ENCODE measurements at places on chromosomes 7 and 10.

DNA sequence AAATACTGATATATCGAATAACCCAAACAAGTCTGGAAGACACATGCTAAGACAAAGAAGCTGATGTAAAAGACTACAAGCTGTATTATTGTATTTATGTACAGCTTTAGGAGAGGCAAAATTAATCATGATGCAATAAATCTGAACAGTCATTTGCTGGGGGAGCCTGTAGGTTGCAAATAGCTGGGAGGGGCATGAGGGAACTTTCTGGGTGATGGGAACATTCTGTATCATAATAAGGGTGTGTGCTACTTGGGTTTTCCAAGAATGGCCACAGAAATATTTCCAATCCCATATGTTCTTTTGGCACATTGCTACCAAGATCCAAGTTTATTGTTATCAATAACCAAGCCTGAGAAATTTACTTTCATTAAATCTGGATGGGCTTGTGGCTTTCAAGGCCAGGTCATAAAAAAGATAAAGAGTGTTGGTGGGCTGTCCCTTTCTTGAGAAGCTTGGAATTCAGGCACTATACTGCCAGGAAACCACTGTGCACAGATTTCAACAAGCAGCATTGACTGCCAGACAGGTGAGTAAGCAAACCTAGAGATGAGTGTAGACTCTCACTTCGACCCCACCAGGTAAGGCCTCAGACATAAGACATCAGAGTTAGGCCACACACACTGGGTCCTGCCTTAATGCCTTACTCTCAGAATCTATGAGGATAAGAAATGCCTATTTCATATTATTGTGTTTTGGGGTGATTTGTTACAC is 629.7 kb upstream of the FZD8 start:
- DNase-seq: no peak

- DNase-seq: no peak
Observed at GRCh38 chr7:99607548-99607947, 9.2 kb upstream of the ZSCAN25 start.

GRCh38 chr7:130844811-130845580 is 111.0 kb upstream of the KLF14 start:
- no peak for DNase-seq

GRCh38 chr10:61621605-61622051 is 41.1 kb upstream of the CABCOCO1 start:
- no peak for DNase-seq

DNA sequence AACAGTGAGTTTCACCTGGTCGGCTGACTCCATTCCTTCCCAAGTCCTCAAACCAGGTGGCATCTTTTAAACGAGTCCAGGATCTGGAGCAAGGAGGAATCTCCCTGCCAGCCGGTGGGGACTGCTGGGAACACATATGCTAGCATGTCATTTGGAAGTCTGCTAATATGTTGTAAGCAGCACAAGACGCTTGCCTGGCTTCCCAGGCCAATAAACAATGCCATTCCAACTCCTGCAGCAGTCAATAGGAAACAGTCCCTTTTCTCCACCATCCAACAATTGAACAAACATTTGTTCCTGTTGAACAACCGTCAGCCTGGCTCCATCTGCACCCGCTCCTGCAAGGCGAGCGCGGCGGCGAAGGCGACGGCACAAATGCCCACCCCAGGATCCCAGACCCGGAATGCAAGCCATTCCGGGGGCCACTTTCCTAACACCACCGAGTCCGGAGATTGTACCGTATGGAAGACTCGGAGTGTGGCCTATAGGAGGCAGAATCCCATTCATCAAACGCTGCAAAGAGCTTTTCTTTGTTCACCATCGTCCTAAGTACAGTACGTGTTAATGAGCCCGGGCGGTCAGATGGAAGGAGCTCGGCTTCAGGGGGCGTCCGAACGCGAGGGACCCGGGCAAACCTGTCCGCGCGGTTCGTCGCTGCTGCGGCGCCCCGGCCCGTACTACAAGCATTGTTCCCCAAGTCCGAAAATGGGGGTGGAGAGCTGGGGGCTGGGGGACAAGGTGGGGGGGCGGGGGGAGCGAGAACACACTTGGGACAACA is 1.6 kb downstream of the FAM53B start:
- no peak for DNase-seq

GRCh38 chr10:101513733-101514132 is 74.3 kb downstream of the POLL start:
- DNase-seq: no peak

GRCh38 chr7:11491811-11492210 is 340.2 kb downstream of the THSD7A start:
- DNase-seq: no peak

DNA sequence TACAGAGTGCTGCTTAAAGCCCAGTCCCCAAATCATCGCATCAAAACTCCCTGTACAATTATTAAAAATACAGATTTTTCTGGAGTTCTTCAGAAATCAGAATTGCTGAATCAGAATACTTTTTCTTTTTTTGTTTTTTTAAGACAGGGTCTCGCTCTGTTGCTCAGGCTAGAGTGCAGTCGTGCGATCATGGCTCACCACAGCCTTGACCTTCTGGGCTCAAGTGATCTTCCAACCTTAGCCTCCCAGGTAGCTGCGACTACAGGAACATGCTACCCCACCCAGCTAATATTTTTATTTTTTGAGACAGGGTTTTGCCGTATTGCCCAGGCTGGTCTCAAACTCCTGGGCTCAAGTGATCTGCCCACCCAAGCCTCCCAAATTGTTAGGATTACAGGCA is 3.9 kb downstream of the BBIP1 start:
- no peak for DNase-seq

DNA sequence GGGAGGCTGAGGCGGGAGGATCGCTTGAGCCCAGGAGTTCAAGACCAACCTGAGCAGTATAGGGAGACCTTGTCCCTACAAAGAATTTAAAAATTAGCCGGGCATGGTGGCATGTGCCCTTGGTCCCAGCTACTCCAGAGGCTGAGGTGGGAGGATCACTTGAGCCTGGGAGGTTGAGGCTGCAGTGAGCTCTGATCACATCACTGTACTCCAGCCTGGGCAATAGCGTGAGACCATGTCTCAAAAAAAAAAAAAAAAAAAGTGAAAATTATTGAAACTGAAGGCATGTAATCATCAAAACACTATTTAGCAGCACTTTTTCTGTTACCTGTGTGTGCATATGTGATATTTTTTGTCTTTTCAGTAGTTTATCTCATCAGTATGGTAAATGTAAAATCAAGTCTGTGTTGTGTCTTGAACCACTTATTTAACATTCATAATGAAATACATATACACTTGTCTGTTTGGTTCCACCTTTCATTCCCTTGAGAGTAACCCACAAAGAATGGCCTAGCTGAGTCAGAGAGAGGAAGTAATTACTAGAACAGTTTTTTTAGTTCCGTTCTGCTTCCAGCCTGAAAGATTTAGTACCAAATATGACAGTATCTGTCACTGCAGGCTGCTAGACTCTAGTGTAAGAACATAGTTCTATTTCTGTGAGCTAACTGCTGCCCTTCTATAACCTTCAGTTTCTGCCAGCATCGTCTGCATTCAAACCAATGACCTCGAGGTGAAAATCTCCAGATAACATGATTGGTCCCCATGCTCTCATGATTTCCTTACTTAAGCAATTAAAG is 68.6 kb downstream of the MMRN2 start:
- no peak for DNase-seq

DNA sequence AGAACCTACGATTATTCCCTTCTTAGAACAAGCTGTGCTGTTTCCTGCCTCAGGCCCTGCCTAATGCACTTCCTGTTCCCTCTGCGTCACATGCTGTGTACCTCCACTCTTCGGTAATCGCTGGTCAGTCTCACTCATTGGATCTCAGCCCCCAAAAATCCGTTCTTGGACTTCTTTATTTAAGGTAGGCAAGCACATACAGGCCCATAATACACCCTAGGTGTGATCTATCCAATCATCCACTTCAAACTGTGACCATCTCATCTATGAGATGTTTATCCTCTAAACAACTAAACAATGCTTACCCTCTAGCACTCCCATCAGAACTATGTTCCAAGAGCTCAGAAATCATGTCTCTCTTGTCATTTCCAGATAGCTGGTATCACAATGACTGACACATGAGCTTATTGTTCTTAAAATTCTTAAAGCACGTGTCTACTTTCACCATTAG is 83.9 kb downstream of the CADPS2 start:
- DNase-seq: no peak

DNA sequence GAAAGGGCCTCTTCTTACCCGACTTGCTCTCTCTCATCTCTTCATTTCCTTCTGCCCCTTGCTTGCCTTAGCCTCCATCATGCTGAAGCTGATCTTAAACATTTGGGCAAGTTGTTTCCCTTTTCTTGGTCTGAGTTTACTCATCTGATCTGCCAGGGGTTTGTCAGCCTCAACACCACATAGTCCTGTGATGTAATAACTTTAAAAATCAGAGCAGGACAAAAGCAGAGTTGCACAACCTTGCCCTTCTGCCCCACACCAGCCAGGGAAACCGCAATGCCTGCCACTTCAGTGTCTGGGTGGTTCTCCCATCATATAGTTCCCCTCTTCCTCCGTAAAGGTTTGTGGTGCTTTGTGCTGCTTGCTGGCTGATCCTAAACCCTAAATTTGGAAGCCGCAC is 9.9 kb upstream of the LIPM start:
- DNase-seq: peak; percentile 39

- DNase-seq: no peak
Observed at GRCh38 chr10:132564249-132564605, 26.6 kb downstream of the INPP5A start.

GRCh38 chr7:9680713-9681112 is 1247.3 kb downstream of the NXPH1 start:
- DNase-seq: no peak

- no peak for DNase-seq
Observed at GRCh38 chr7:57308631-57309408, 141.2 kb upstream of the ZNF716 start.

- DNase-seq: no peak
Observed at GRCh38 chr7:139699640-139700504, 77.9 kb downstream of the HIPK2 start.

DNA sequence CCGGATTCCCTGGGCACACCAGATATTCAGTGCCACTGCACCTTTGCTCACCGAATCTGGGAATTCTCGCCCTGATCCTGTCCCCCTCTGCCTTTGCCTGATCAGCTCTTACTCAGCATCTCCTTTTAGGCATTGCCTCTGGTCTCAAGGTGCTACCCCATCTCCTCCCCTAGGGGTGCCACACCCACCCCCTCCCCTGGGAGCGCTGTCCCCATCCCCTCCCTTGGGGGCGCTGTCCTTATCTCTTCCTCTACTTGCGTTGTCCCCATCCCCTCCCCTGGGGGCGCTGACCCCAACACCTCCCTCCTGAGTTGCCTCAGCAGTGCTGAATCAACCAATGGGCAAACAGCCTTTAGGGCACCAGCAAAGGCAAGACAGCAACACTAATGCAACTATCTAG is 686.9 kb upstream of the FOXK1 start:
- no peak for DNase-seq

DNA sequence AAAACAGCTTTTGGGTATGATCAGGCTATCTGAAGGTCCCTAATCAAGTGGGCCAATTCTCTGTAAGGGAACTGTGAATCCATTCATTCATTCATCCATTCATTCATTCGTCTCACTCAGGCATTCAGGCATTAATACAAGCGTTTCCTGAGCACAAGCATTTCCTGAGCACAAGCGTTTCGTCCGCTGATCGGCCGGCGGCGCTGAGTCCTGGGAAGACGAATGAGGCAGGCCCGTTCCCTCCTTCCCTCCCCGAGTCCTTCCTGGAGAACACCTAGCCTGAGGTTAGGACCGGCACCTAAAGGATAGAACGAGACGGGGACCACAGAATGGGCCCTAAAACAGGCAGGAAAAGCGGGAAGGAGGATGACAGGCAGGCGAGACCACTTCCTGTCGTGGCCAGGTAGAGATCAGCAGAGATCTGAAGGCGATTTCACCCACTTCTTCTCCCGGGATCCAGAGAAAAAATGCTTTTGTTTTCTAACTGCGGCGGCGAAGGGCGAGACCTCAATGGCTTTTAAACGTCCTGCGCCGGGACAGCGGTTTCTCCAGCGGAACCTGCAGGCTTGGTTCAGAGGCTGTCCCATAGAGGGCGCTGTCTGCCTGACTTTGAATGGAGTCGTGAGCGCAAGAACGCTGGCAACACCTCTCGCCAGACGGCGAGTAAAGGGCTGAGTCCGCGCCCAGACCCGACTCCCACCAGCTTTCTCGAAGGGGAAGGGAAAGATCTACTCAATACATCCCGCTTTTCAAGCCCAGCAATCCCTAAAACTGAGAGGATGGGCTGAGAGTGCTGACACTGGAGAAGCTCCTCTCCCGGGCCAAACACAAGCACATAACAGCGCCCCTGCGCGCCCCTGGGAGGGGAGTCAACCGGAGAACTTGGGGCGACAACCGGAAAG is 2.9 kb upstream of the HMX3 start:
- peak; percentile 49 for DNase-seq

- no peak for DNase-seq
Observed at GRCh38 chr10:12978891-12979290, 22.6 kb downstream of the CCDC3 start.

DNA sequence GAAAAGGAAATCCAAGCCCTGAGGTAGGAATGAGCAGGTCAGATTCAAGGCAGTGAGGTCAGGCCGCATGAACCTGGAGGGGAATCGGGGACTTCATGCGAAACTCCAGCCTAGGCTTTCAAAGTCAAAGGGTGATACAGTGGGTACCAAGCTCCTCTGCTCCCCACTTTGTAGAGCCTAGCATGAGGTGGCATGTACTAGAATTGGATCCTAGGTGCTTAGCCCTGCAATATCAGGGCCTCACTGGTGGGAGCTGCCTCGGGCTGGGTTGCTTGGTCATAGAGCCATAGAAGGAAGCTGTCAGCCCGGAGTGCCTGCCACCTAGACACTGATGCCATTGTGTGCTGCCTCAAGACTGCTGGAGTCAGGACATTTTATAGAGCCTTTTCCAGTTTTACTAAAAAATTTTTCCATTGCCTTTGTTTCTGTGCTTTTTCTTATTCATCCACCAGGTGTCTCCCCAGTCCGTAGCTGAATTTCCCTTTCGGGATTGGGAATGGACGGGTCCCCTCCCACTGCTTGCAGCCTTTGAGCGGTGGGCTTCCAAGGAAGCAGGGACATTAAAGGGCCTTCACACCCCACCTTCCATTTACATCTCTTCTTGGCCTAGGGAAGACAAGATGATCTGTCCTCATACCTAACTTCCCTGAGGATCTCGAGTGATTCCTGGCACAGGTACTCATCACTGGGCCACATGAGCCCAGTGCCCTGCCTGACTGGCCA is 5.5 kb upstream of the LZTS2 start:
- DNase-seq: peak; percentile 48

- DNase-seq: no peak
Observed at GRCh38 chr10:59536167-59537014, 173.3 kb downstream of the SLC16A9 start.

GRCh38 chr10:89846786-89847185 is 145.4 kb downstream of the KIF20B start:
- no peak for DNase-seq

GRCh38 chr10:71210542-71210871 is 1.9 kb upstream of the UNC5B start:
- no peak for DNase-seq

DNA sequence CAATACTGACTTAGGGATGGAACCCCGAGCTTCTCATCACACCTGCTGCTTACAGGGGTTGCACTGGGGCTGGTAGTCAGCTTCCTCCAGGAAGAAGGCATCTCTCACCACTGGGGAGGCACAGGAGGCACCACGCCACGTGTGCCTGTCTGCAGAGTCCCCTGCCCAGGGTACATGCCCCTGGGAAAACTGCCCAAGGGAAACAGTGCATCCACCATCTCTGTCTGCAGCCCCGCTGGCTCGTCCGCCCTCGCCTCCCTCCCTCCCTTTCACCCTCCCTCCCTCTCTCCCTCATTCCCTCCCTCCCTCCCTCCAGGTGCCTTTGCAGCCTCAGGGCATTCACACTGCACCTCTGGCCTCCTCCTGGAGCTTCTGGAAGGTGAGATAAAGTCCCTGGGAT is 101.1 kb downstream of the PTPRE start:
- DNase-seq: no peak

- DNase-seq: no peak
Observed at GRCh38 chr10:117159390-117159789, 21.3 kb upstream of the VAX1 start.

Data from substantia nigra (tissue), 51 donors.